ENCODE measurements at places on chromosomes 1 and 21.

DNA sequence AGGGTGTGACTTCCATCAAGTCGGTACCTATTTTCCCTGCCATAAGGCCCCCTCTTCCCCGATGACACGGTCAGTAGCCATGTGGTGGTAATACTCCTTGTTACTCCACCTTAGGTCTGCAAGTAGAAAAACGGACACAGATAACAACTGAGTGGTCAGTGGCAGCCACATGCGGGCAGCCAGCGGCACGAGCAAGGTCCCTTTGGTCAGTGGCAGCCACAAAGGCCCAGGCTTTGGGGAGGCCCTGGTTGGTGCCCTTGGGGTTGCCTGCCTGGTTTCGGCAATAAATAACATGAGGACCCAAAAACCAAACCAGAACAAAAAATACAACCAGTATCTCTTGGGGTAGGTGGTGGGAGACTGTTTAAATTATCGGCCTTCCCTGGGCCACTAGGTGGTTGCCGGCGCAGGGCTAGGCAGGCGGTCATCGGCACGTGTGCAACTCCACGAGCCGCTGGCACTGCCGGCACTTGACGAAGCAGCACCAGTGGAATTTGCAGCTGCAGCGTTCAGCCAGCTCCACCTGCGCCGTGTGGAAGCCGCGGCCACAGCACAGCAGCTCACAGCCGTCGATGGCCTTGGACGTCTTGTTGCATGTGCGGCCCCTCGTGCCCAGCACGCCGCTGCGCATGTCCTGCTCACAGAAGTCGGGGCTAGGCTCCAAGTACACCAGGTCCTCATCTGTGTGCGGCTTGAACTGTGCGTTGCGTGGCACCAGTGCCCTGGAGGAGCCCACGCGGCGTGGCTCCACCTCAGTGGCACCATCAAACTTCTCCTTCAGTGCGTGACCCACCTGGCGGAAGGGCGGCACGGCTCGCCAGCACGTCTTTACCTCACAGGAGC is 23.1 kb downstream of the WNT4 start:
- no peak for DNase-seq

DNA sequence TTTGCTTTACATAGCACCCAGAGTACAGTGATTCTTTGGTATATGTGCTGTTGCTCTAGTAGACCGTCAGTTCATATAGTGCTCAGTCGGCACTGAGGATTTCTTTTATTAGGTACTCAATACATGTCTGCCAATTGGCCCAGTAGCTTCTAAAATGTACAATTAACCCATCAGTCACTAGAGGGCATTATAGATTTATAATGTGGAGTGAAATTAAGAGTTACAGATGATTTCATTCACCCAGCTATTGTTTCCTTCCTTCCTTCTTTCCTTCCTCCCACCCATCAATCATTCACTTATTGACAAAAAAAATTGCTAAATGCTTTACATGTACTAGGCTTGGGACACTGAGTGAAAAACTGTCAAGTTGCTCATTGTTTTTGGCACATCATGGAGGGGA is 263.6 kb upstream of the USP24 start:
- DNase-seq: no peak

GRCh38 chr1:245278846-245279245 is 124.1 kb downstream of the KIF26B start:
- no peak for DNase-seq

- DNase-seq: no peak
These were observed 67.8 kb downstream of the RNF220 start for GRCh38 chr1:44472620-44473525.

- DNase-seq: no peak
These were observed 76.6 kb downstream of the RGL1 start for GRCh38 chr1:183881387-183882131.

DNA sequence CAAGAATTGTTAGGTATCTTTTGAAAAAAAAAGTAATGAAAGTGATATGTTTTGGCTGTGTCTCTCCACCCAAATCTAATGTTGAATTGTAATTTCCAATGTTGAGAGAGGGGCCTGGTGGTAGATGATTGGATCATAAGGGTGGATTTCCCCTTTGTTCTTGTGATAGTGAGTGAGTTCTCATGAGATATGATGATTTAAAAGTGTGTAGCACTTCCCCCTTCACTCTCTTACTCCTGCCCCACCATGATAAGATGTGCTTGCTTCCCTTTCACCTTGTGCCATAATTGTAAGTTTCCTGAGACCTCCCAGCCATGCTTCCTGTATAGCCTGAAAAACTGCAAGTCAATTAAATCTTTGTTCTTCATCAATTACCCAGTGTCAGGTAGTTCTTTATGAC is 70.7 kb downstream of the XCL2 start:
- no peak for DNase-seq
